Vein endothelial cell (primary cell): ENCODE measurements at places on chromosomes 12 and 14. TPM values are rescaled to one million over a fixed set of nuclear protein-coding genes. Genes with fewer than 3 reads are reported as not detected.

Gene CSRP2
- 3.6 and 6.5 TPM in 2 replicates for total RNA-seq

Gene LIN7A
- under 0.01 and 0.19 TPM in 2 replicates for total RNA-seq

Gene FAM186B
- 0.48 and 0.65 TPM in 2 replicates for total RNA-seq

Gene GALNT16
- 0.29 and 0.33 TPM in 2 replicates for total RNA-seq

Gene PPM1H
- 2.3 and 4.3 TPM in 2 replicates for total RNA-seq

Gene ACOT4
- total RNA-seq, result under 0.01 and 0.38 TPM in 2 replicates

Gene GPRC5D
- total RNA-seq, result 0.38 TPM in 1 of 2 replicates, not detected in the other

Gene KLRC3
- not detected in 2 replicates for total RNA-seq

Gene CDH24
- total RNA-seq, result 10.8 and 18.9 TPM in 2 replicates

Gene KLHL33
- not detected in 2 replicates for total RNA-seq

Gene TC2N
- not detected in 2 replicates for total RNA-seq

Gene OAS2
- total RNA-seq, result 3.3 and 4.6 TPM in 2 replicates

Gene TRMT5
- 6.9 and 11.8 TPM in 2 replicates for total RNA-seq

Gene LYSET
- total RNA-seq, result 11.4 and 12.6 TPM in 2 replicates

Gene ADAMTS20
- total RNA-seq, result not detected in 2 replicates

Gene AVPR1A
- not detected in 2 replicates for total RNA-seq

Gene MANSC1
- 53.2 and 54.5 TPM in 2 replicates for total RNA-seq

Gene ASB2
- not detected in 2 replicates for total RNA-seq
